Hindlimb muscle (tissue), 1 donor: ENCODE measurements at places on chromosomes 13 and 19. TPM values are rescaled to one million over a fixed set of nuclear protein-coding genes. Genes with fewer than 3 reads are reported as not detected.

GRCh38 chr13:101401196-101401595, 15.1 kb downstream of the NALCN start:
- no peak for DNase-seq

GRCh38 chr19:13880059-13881043, 3.4 kb downstream of the NANOS3 start:
- peak; percentile 96 for DNase-seq

GRCh38 chr19:1318678-1319471, 33.2 kb downstream of the EFNA2 start:
- DNase-seq, result no peak

The CYP4F8 gene
- polyA plus RNA-seq, result not detected

The SRRM5 gene
- polyA plus RNA-seq, result 0.52 TPM

DNA sequence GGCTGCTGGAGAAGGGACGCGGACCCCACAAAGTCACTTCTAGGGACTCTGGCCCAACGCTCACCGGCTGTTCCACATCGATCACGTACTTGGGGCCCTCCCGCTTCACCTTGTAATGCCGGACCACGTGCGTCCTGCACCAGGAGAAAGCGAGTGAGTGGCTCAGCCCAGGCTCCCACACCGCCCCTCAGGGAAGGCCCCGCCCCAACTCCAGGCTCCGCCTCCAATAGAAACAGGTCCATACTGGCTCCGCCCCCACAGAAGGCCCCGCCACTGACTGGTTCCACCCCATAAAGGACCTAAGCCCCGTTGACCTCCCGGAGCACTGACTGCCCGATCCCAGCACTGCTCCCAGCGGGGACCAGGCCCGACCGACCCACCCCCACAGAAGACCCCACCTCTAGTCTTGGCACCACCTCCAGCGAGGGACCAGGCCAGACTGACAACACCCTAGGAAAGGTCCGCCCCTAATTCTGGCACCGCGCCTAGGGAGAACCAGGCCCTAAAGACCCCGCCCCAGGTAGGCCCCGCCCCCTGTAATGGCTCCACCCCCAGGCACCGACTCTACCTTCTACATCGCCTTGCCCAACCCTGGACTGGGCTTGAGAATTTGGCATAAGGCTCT, 11.3 kb downstream of the STAP2 start:
- DNase-seq, result peak; percentile 31

The RPL18 gene
- 1,775 TPM for polyA plus RNA-seq

The APOC4 gene
- polyA plus RNA-seq, result not detected
